Articular chondrocyte of knee joint (primary cell): ENCODE measurements at places on chromosomes 1 and 21. TPM values are rescaled to one million over a fixed set of nuclear protein-coding genes. Genes with fewer than 3 reads are reported as not detected.

CDC42 gene
- 557 and 578 TPM in 2 replicates for total RNA-seq

GPX7 gene
- total RNA-seq, result 37.9 and 56.1 TPM in 2 replicates

ELAPOR1 gene
- total RNA-seq, result 0.39 and 0.54 TPM in 2 replicates

TOR1AIP1 gene
- 98.9 and 105 TPM in 2 replicates for total RNA-seq
